Activated CD8-positive, alpha-beta T cell treated with anti-CD3 and anti-CD28 coated beads, Interleukin-2, amount 10 ng/mL, durations not matched to agents 7 days and 5 days (primary cell): ENCODE measurements at places on chromosomes 12 and 14. TPM values are rescaled to one million over a fixed set of nuclear protein-coding genes. Genes with fewer than 3 reads are reported as not detected.
A peak's percentile ranks its signal among the peaks of the same experiment; 100 is the strongest.

- H3K36me3 ChIP-seq: peaks cover 23% of the 10 kb centered on the region
- DNase-seq: peak; percentile 48
- H3K27me3 ChIP-seq: no peaks in the 10 kb centered on the region
- peak overlapping the region; percentile 54 for H3K27ac ChIP-seq
- peaks cover 48% of the 10 kb centered on the region for H3K4me1 ChIP-seq
- H3K4me3 ChIP-seq: peak overlapping the region; percentile 79
Observed at GRCh38 chr12:57755454-57756372, 810 bp downstream of the MARCHF9 start.

NXPH4 gene
- total RNA-seq: 0.40 TPM

- H3K36me3 ChIP-seq: peaks cover 16% of the 10 kb centered on the region
- DNase-seq: no peak
- H3K27me3 ChIP-seq: no peaks in the 10 kb centered on the region
- no peak overlapping the region for H3K27ac ChIP-seq
Observed at GRCh38 chr14:92993302-92993701, 70.4 kb downstream of the CHGA start.

DNA sequence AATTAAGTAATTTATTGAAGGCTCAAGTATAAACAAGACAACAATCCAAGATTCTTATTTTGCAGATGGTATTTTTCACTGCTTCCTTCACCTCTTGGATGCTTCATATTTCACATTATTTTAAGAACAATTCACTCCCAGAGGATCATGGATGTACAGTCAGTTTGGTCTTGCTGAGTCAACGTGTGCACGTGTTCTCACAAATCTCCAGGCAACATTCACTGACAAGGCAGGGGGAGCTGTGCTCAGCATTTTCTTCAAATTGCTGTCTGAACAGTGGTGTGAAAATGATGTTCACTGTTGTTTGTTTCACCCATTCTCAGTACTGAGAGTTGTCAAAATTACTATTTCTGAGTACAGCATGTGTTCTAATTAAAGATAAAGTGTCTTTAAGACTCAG lies 118.3 kb upstream of the SLC38A4 start:
- no peak overlapping the region for H3K27ac ChIP-seq
- H3K4me1 ChIP-seq: no peaks in the 10 kb centered on the region
- no peak overlapping the region for H3K4me3 ChIP-seq
- no peak for DNase-seq
- no peaks in the 10 kb centered on the region for H3K36me3 ChIP-seq
- no peaks in the 10 kb centered on the region for H3K27me3 ChIP-seq

TBX5 gene
- total RNA-seq: not detected

DNA sequence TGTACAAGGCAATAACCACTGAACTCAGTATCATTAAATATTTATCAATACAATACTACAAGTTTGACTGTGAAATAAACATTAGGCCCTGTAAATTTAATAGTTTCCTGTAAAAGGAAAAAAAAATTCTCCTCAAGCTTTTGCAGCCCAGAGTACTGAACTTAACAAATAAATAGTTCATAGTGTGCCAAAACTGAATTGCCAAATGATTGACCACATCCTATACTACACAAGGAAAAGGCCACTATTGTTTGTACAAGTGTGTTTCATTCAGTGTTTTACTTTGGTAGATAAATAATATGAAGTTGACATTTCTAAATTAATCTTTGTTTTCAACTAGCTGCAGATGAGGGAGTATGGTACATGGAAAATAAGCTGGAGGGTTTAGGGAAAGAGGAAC lies 379.6 kb downstream of the FLRT2 start:
- DNase-seq: no peak
- H3K27me3 ChIP-seq: no peaks in the 10 kb centered on the region
- H3K4me3 ChIP-seq: no peak overlapping the region
- no peaks in the 10 kb centered on the region for H3K36me3 ChIP-seq
- no peaks in the 10 kb centered on the region for H3K4me1 ChIP-seq
- H3K27ac ChIP-seq: no peak overlapping the region

GRCh38 chr14:72664651-72665050 lies 229.2 kb downstream of the DPF3 start:
- peaks cover 15% of the 10 kb centered on the region for H3K4me1 ChIP-seq
- no peak for DNase-seq
- no peak overlapping the region for H3K27ac ChIP-seq
- peaks cover 35% of the 10 kb centered on the region for H3K36me3 ChIP-seq

NUAK1 gene
- not detected for total RNA-seq

- no peaks in the 10 kb centered on the region for H3K27me3 ChIP-seq
- H3K27ac ChIP-seq: no peak overlapping the region
- no peak for DNase-seq
- peaks cover 15% of the 10 kb centered on the region for H3K4me1 ChIP-seq
Observed at GRCh38 chr14:66709291-66709690, 201.3 kb downstream of the GPHN start.

- H3K27me3 ChIP-seq: no peaks in the 10 kb centered on the region
- peaks cover 52% of the 10 kb centered on the region for H3K4me1 ChIP-seq
Observed at GRCh38 chr12:120534703-120535655, 823 bp downstream of the RNF10 start.

GRCh38 chr14:69244946-69245345 lies 15.0 kb upstream of the GALNT16 start:
- DNase-seq: no peak
- no peaks in the 10 kb centered on the region for H3K36me3 ChIP-seq
- peaks cover 7% of the 10 kb centered on the region for H3K27me3 ChIP-seq
- no peak overlapping the region for H3K4me3 ChIP-seq
- peaks cover 2% of the 10 kb centered on the region for H3K4me1 ChIP-seq

GRCh38 chr12:122208073-122208820 lies 4.7 kb downstream of the B3GNT4 start:
- peaks cover 9% of the 10 kb centered on the region for H3K4me1 ChIP-seq
- peaks cover 33% of the 10 kb centered on the region for H3K36me3 ChIP-seq
- no peak overlapping the region for H3K4me3 ChIP-seq
- H3K27me3 ChIP-seq: peaks cover 10% of the 10 kb centered on the region

DNA sequence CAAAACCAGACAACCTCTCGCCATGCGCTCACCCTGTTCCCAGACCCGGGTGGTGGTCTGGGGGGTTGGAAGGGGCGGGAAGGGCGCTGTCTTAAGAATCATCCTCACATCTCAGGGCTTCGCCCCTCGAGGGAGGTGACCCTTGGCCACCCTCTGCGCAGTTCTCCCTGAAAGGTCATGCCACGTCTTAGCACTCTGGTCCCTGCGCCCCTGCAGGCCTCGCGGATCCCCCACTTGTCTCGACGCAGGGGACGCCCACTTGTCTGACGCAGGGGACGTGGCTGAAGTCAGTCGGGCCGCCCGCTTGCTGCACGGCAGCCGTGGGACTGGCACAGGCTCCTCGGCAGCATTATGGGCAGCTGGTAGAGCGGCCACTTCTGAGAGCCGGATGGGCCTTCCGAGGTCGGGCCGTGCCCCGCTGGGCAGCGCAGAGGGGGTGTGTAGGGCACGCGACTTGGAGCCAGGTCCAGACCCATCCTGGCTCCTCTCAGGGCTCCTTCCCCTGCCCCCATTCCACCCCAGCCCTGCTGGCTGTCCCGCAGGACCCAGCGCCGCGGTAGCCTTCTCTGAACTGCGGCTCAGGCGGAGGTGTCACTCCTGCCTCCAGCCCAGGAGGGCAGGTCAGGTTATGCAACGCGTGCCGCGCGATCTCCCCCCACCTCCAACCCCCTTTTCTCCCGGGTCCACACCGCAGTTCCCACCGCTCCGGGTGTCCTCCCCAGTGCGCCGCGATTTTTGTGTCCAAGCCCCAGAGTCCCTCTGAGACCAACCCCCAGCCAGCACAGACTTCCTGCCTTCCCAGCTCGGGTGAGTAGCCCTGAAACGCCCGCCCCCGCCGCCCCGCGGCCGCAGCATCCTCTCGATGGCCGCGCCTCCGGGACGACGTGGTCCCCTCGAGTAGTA lies 40.9 kb upstream of the CAPRIN2 start:
- H3K27me3 ChIP-seq: peaks cover 46% of the 10 kb centered on the region
- peaks cover 27% of the 10 kb centered on the region for H3K4me1 ChIP-seq
- peak; percentile 81 for DNase-seq
- H3K36me3 ChIP-seq: no peaks in the 10 kb centered on the region

DNA sequence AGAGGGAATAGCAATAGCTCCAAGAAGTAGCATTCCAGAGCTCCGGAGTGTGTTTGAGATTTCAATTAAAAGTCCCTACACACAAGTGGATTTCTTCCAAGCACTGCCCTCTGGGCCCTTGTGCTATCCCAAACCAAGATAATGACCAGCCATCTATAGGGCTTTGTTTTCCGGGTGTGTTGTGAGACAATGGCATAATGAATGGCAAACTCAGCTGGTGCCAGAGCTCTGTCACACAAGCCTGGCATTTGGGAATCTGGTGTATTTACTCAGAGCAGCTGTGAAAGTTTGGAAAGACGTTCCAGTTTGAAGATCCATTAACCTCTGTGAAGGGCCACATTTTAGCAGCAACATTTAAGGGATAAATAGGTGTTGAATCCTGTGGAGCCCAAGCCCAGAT lies 61.2 kb upstream of the TMTC2 start:
- no peak for DNase-seq
- no peaks in the 10 kb centered on the region for H3K36me3 ChIP-seq
- no peaks in the 10 kb centered on the region for H3K27me3 ChIP-seq
- H3K4me1 ChIP-seq: no peaks in the 10 kb centered on the region
- no peak overlapping the region for H3K27ac ChIP-seq

- H3K4me3 ChIP-seq: no peak overlapping the region
- H3K27me3 ChIP-seq: no peaks in the 10 kb centered on the region
- H3K36me3 ChIP-seq: peaks cover 21% of the 10 kb centered on the region
- no peak overlapping the region for H3K27ac ChIP-seq
Observed at GRCh38 chr12:53550595-53550994, 43.3 kb upstream of the NPFF start.

DNA sequence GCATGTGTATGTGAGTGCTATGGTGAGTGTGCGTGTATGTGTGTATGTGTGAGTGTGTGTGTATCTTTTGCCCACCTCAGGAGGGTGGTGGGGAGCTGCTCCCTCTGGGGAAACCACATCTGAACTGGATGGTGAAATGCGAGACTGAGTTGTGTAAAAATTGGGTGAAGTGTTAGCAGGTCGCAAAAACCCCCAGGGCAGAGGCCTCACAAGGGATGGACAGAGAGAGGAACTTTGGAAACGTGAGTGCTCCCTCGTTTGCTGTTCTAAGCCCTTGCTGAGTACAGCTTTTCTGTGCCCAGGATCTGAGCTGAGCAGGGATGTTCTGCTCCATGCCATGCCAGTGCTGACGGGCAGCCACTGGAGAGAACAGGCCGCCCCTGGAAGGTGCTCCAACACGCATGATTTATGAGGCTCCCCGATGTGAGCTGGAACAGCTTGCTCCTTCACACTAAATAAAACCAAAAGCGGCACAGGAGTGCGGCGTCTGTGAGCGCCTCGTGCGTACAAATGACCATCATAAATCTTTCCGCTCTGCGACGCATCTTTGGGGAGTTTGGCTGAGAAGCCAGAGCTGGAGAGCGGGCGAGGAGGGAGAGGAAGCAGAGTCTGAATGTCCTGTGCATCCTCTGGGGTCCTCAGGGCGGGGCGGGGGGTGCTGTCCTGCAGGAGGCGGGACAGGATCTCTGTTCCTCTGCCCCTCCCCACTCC lies 14.1 kb upstream of the GALNT9 start:
- H3K36me3 ChIP-seq: no peaks in the 10 kb centered on the region
- H3K4me3 ChIP-seq: no peak overlapping the region
- H3K27ac ChIP-seq: no peak overlapping the region
